Stimulated activated CD8-positive, alpha-beta memory T cell treated with anti-CD3 and anti-CD28 coated beads, Interleukin-15, amount 100 ng/mL, for 24 hours (primary cell): ENCODE measurements at places on chromosomes 2 and 18.

- DNase-seq: no peak
These were observed 200.7 kb upstream of the TNP1 start for GRCh38 chr2:217060516-217060915.

GRCh38 chr18:2569338-2570207 is 1.7 kb downstream of the METTL4 start:
- DNase-seq: no peak

GRCh38 chr2:29480426-29480825 is 365.2 kb downstream of the CLIP4 start:
- DNase-seq: no peak

- no peak for DNase-seq
These were observed 111.7 kb downstream of the PARD3B start for GRCh38 chr2:204657024-204657423.

- DNase-seq: no peak
These were observed at the start of gene HAAO for GRCh38 chr2:42792583-42793333. TSS of gene HAAO (minus strand) at chr2:42792583. CDS start at chr2:42792536, 47 bp downstream.

DNA sequence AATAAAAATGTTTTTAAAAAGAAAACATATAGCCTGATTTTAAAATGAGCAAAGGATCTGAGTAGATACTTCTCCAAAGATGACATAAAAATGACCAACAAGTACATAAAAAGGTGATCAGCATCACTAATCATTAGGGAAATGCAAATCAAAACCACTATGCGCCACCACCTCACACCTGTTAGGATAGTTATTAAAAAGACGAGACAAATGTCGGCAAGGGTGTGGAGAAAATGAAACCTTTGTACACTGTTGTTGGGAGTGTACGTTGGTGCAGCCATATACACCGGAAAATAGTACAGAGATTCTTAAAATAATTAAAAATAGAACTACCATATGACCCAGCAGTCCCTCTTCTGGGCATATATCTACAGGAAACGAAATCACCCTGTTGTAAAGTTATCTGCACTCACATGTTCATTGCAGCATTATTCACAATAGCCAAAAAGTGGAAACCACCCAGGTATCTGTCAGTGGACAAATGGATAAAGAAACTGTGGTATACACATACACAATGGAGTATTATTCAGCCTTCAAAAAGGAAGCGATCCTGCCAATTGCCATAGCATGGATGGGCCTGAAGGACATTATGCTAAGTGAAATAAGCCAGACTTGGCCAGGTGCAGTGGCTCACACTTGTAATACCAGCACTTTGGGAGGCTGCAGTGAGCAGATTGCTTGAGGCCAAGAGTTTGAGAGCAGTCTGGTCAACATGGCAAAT is 91.6 kb downstream of the PRKRA start:
- DNase-seq: no peak

GRCh38 chr2:143177096-143177786 is 48.0 kb downstream of the ARHGAP15 start:
- no peak for DNase-seq

- peak; percentile 26 for DNase-seq
These were observed at the start of gene GPD2 for GRCh38 chr2:156435718-156436496. TSS of gene GPD2 (plus strand) at chr2:156436379. CDS start at chr2:156476106, 39,727 bp downstream.

DNA sequence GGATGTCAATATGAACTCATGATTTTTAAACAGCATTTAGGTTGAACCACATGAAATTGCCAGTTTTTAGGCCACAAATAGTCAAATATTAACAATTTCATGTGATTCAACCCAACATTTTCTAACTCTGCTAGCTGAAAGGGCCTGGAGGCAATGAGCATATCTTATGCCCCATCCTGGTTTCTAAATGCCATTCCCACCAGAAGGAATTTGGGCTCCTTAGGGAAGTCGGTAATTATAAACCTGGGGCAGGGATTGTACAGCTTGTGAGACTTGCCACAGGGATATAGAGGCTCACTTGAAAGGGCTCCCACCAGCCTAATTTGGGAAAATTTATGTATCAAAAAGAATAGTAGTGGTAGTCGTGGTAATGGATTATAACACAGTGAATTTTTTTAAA is 178.4 kb upstream of the ALPP start:
- DNase-seq: no peak

DNA sequence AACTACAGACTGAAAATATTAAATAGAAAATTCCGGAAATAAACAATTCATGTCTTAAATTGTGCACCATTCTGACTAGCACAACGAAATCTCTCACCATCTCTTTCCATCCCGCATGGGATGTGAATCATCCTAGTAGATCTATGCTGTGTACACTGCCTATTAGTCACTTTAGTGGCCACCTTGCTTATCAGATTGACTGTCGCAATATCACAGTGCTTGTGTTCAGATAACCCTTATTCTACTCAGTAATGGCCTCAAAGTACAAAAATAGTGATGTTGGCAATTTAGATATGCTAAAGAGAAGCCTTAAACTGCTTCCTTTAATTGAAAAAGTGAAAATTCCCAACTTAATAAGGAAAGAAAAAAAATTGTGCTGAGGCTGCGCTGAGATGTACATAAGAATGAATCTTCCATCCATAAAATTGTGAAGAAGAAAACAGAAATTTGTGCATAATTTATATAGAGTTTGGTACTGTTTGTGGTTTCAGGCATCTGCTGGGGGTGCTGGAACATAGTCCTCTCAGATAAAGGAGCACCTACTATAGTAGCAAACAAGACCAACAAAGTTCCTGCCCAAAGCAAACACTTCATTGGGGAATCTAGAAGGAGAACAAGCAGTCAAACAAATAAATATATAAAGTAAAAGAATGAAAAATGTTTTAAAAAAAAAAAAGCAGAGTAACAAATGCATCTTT is 12.0 kb downstream of the PSMD1 start:
- DNase-seq: no peak

- no peak for DNase-seq
These were observed 292.7 kb upstream of the SLC39A10 start for GRCh38 chr2:195364015-195364965.

DNA sequence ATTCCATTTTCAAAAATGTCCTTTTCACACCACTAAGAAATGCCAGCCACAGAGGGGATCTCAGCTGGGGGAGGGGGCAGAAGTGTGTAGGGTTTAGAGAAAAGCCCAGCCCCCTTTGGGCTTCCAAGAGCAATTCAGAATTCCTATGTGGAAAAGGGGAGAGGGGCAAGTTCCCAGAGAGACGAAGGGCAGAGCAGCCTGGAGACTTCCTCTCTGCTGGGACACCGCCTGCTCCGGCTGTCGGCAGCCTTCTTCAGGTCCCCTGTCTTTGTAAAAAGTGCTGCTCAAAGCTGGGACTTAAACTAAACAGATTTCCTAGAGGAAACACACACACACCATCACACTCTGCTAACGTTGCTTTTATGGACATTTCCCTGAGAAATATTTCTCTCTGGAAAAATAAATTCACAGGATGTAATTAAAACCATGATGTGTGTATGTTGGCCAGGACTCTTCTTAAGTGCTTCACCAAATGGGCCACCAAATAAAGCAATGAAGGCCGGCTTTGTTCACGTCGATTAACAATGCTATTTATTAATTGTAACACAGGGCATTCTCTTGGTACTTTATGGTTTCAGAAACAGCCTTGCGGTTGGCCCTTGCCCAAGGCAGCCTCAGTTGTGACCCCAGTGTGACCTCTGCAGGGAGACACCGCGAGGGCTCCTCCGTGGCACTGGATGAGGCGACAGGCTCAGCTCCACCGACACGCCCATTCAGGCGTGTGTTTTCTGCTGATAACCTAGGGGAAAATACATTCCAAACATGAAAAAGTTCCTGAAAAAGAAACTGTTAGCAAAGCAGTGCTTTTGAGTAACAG is 5.6 kb upstream of the ASB1 start:
- DNase-seq: no peak

- no peak for DNase-seq
These were observed 77.2 kb upstream of the STK17B start for GRCh38 chr2:196248467-196249094.

DNA sequence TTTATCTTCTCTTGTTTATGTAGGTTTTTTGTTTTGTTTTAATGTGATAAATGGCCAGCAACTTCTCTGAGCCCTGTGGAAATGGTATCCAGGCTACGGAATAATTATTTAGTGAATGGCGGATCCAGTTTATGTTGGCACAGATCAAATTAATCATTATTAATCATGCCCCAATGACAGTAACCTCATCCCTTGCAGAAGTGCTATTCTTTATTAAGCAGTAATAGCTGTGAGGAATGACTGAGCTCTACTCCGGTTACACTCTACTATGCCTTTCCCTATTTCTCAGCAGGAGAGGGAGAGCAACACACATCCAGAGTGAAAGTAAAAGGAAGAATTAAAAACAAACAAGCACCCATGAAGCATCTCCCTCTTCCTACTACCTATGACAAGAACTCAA is 84.8 kb downstream of the SETBP1 start:
- DNase-seq: no peak

DNA sequence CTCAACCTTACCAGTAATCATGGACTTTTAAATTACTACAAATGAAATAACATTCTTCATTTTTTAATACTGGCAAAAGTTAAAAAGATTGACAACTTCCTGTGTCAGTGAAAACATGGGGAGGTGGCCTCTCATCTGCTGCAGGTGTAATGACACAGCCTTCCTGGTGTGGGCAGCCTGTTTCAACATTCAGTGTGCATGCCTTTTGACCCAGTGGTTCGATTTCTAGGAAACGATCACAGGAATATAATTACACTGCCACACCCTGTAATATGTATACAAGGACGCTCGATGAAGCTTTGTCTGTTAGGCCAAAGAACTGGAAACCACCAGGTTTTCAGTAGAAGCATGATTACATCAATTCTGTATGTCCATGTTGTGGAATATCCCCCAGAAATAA is 68.7 kb downstream of the MTHFD2 start:
- no peak for DNase-seq

DNA sequence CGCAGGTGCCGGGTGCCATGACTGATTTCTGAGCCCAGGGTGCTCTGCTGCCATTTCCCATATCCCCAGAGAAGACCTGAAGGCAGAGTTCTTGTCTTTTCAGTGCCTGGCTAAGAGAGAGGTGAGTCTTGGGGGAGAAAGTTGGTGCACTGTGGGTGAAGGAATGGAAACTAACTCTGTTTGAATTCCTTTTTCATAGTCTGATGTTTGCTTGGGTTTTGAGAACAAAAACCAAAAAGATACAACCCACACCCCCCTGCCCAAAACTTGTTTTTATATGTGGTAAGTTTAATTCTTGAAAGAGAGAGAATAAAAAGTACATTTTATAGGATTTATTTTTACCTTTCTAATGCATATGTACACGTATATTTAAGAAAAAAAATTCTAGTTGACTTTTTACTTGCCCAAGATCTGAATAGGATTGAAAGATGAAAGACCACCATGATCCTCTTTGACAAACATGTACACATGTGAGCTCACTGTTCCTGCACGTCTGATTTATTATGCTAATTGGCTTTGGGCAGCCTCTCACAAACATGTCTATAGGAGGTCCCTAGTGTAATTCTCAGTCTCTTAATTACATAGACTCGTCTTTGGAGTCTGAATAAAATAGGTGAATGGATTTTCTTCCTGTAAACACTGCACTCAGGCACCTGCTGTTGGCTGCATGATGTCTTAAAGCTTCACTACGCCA is 46.3 kb downstream of the ARL4C start:
- no peak for DNase-seq

DNA sequence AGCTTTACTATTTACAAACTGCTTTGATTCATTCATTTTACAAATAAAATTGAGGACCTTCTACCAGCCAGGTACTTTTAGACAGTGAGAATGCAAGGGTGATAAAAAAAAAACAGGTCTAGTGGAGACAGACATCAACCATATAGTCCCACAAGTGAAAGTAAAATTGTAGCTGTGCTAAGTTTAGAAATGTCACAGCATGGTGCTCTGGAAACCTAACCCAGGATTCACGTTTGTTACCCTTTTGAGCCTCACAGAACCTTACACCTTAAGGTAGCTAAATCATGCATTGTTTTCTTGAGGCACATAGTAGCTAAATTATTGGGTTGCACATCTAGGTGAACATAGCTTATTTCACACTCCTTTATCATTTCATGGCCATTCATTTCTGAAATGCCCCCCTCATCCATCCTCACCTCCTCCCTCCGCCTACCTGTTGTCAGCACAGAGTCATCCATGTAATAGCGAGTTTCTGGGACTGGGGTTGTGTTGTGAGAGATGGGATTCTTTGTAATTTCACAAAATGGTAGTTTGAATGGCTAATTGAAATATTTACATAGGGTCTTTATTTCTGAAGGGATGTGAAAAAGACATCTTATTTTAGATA is 7.1 kb downstream of the MTA3 start:
- no peak for DNase-seq

- DNase-seq: no peak
These were observed 119.5 kb downstream of the NEB start for GRCh38 chr2:151614606-151615306.

DNA sequence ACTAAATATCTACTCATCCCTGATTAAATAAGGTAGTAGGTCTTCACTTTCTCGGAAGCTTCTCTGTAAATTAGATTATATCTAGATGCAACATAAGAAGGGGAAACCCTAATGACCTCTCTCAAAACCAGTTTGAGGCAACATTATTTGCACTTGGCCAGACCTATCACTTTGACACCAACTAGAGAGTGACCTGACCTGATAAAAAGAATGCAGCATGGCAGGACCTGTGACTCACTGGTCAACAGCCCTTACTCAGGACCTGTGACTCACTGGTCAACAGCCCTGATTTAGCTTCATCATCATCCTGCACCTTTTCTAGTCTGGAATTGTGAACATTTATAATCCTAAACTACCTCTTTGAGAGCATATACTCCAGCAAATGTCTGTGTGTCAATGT is 1957.7 kb upstream of the CELF4 start:
- no peak for DNase-seq

DNA sequence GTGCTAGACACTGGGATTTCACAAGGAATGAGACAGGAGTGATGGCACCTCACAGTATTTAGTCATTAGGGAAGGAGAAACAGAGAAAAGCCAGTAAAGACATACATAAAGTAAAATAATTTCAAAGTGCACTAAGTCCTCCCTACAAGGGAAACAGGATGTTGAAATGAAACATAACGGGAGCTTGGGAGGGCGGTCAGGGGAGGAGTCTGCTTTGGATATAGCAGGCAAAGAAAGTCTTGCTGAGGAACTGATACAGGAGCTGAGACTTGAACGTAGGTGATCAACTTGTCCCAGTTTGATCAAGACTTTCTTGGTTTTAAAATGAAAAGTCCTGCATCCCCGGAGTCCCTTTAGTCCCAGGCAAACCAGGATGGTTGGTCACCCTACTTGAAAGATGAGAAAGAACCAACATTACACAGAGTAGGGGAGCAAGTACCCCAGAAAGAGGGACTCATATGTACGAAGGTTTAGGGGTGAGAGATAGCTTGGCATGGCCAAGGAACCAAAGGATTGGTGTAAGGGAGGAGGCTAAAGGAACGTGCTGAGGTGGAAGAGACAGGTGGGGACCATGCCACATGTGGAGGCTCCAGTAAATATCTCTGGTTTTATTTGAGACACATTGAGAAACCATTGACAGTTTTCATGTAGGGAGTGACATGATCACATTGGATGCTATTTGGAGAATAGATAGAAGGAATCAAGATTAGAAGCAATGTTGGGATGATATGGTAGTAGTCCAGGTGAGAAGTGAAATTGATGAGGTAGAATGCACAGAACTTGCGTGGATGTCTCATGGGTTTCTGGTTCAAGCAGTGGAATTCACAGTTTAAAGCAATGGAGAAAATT is 28.4 kb downstream of the FBXO48 start:
- DNase-seq: no peak

GRCh38 chr2:150938527-150938926 is 323.1 kb downstream of the RBM43 start:
- DNase-seq: no peak

GRCh38 chr2:44360749-44361329 is 455 bp downstream of the PREPL start:
- DNase-seq: no peak

- no peak for DNase-seq
These were observed 14.7 kb downstream of the CFLAR start for GRCh38 chr2:201130524-201131186.
